ENCODE measurements at places on chromosomes 2 and 18.

- DNase-seq = no peak
Observed at GRCh38 chr2:220117025-220117424, 489.6 kb downstream of the SLC4A3 start.

- no peak for DNase-seq
Observed at GRCh38 chr2:39640107-39640506, 25.6 kb upstream of the TMEM178A start.

DNA sequence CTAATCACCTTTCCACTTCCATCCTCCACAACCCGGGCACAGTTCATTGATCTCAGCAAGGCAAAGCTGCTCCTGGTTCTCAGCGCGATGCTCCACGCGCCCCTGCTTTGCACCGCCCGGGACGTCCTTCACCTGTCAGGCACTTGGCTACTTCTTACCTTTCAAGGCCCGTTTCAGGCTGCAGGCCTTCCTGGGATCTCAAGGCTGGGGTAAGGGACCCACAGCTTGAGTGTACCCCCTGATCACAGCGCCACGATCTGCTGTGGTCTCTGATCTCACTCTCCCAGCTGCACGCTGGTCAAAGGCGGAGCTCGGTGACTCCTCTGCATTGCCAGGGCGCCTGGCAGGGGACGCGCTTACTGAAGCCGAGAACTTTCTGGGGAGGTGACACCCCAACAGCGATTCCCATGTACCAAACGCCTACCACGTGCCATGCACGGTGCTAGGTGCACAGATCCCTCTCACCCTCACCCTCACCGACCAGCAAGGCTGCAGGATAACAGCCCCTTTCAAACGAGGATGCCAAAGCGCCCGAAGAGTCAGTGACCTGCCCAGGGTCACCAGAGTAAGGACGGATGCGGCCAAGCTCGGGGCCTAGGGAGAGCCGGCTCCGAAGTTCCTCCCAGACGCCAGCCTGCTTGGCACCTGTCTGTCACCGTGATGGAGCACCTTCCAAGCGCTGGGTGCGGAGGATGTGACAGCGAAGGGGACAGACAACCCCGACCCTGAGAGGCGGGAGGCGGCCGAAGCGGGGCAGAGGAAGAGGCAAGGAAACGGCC is 818 bp downstream of the ITGB1BP1 start:
- peak; percentile 19 for DNase-seq

GRCh38 chr2:237280939-237281338 is 133.0 kb downstream of the COL6A3 start:
- DNase-seq = no peak

DNA sequence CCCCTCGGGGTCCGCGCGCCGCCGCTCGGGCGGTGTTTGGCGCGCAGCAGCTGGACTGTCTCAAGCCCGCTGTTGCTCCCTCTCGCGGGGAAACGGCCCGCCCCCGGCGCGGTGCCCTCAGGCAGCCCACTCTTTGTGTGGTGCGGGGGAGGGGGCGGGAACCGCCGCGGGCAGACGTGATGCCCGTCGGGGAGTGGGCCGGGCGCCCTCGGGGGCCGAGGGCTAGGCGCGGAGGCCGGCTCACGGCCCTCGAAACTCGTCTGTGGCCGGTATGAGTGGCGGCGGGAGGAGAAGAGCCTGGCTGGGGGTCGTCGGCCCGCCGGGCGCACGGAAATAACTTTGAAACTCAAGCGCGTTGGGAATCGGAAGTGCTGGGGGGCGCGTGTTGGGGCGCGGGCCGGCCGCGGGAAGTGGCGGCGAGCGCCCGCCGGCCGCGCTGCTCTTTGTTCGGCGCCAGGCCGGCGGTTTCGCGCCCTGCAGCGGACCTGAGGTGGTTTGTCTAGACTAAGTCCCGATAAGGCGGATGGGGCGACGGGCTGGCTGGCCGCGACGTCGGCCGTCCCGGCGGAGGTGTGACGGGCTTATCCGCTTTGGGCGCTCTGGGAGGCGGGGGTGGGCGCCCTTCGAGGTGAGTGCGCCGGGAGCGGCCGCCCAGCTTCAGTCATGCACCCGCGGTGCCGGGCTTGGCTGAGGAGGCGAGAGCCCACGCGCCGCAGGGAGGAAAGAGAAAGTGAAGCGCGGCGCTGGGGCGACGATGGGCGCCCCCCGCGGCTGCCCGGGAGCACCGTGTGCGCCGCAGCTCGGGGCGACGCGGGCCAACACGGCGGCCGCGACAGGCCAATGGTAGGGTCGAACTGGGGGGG is 679 bp downstream of the PTMA start:
- DNase-seq = peak; percentile 38

DNA sequence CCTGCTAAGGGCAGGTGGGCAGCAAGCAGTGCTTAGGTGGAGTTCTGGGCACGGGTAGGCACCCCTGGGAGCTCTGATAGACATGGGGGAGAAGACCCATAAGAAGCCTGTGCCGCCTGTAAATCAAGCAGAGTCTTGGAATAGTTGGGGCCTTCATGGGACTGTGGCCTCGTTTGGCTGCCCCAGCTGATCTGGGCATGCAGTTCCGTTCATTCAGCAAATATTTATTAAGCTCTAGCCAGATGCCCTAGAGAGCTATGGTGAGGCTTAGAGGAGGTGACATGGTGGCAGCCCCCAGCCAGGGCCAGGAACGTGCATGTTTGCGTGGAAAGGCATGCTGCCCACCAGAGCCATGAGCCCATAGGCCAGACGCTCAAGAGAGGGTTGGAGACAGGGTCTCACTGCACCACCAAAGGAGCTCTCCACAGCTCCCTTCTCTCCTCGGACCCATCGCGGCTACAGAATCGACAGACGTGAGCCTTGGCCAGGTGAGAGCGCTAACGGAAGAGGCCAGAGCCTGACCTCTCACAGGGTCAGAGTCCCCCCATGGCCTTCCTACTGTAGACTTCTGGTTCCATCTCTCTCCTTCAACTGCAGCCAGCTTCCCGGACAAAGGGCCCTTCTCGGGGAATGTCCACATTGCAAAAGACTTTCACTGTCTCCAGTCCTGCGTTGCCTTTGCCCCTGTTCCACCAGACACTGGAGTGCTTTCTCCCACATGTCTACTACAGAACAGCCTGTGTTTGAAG is 135.7 kb downstream of the INHBB start:
- no peak for DNase-seq

DNA sequence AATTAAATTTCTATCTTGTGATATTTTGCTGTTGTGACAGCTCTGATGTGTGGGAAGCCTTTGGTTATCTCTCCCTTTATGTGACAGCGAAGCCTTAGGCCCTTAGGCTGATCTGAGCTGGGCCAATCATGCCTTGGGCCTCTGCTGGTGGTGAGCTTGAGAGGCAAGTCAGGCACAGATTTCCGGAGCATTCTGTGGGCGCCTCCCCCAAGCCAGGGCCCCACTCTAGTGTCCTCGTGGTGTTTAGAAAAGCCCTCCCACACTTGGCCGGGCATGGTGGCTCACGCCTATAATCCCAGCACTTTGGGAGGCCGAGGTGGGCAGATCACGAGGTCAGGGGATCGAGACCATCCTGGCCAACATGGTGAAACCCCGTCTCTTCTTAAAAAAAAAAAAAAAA is 239.8 kb downstream of the SH3RF3 start:
- DNase-seq = no peak

DNA sequence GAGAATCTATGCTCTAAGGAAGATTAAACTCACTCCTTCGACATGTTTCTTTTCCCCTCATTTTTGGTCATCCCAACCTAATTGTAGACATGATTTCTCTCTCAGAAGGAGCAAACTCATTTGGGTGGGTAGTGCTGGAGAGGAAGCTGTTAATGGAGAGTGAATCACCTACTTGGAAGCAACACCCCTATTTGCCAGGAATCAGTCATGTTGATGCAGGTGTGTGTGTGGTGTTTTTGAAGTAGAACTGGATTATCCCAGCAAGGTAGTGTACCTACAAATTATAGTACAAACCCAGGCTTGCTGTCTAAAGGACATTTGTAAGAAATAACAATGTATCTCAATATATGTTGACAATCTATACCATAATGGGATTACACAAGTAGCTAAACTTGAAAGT is 186.4 kb downstream of the EPHA4 start:
- no peak for DNase-seq

GRCh38 chr18:25795213-25795612 is 295.2 kb downstream of the SS18 start:
- no peak for DNase-seq

DNA sequence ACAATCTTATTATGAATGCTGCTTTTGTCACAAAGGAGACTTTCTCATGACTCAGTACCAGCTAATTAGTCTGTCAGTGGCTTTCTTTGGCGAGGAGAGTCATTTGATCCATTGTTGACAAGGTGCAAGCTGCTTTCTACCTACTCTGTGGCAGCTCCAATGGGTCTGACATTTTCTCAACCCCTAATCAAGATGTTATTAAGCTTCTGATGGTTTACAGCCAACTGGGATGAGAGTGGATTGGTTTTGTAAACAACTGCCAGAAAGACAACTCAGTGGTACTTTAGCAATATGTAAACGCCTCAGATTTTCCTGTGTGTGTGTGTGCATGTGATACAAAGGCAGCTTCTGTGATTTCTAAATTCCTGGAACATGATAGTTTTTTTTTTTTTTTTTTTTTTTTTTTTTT is 8.2 kb upstream of the CLIP4 start:
- no peak for DNase-seq

GRCh38 chr2:187447336-187447735 is 716 bp downstream of the CALCRL start:
- no peak for DNase-seq

GRCh38 chr2:18273205-18273604 is 287.2 kb downstream of the RDH14 start:
- DNase-seq = no peak

GRCh38 chr2:95115418-95115817 is 6.2 kb downstream of the MRPS5 start:
- DNase-seq = peak; percentile 17

GRCh38 chr18:13513481-13513880 is 212.9 kb downstream of the FAM210A start:
- DNase-seq = no peak

- DNase-seq = no peak
Observed at GRCh38 chr18:74534150-74534969, at the start of gene CNDP1. CNDP1 (plus strand) TSS chr18:74534500; CDS start chr18:74534668, 168 bp downstream.

DNA sequence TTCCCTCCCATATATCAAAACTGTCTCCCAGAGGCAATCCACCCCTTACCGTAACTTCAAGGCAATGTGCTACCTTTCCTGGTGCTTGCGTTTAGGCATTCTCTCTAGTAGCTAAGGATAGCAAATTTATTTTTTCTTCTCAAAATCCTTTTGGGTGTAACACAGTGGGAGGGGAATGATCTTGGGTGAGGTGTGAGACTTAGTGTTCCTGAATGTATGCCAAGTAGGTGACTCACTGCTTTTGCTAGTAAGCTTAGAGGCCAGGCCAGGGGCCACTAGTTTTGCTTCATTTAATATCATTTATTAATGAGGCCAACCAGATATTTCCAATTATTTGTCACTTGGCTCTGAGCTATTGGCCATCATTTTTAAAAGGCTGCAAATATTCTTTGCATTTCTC is 135.5 kb downstream of the NAPG start:
- no peak for DNase-seq

GRCh38 chr2:148538375-148538774 is 106.2 kb upstream of the EPC2 start:
- DNase-seq = no peak

GRCh38 chr18:67194886-67195285 is 321.6 kb downstream of the DSEL start:
- DNase-seq = no peak

GRCh38 chr2:127662937-127663565 is 12.3 kb downstream of the LIMS2 start:
- no peak for DNase-seq

GRCh38 chr2:45860136-45861121 is 209.0 kb downstream of the PRKCE start:
- DNase-seq = no peak

DNA sequence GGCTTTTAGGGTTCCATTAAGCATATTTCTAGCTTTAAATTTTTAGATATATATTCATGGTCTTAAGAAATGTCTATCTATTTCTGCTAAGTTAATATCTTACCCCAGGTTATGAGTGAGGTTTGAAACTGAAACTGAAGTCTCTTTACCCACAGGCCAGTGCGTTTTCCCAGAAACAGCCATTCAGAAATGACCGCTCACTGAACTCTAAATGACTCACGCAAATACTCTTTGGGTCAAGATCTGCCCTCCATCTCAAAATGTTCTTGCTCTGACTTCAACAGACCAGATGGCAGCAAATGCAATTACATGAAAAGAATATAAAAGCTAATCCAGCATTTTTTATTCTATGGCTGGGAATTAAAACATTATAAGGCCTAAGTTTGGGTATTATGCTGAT is 315.2 kb downstream of the TDRD15 start:
- no peak for DNase-seq

Data from stimulated activated CD8-positive, alpha-beta memory T cell treated with anti-CD3 and anti-CD28 coated beads, Interleukin-15, amount 100 ng/mL, for 24 hours (primary cell).